ENCODE measurements at places on chromosomes 16 and 17.

DNA sequence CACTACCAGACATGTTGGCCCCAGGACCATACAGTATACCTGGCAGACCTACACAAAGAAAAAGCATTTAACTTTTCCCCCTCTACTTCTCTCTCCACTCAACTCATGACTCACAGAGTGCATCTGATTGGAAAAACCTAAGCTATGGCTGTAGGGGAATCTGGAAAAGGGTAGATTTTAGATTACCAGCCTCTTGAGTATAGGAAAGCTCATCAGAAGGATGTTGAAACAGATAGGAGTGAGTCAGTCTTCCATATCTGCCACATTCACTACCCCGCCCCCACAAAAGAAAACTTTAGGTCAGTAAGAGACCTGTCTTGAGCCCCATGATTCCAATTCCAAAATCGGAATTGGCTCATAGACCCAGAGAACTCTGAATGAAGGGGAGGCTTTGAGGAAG is 12.3 kb downstream of the KRT9 start:
- DNase-seq, result no peak

GRCh38 chr16:22099256-22099975 is 7.1 kb downstream of the VWA3A start:
- no peak for DNase-seq

GRCh38 chr17:76277300-76278267 is 12.4 kb downstream of the UBALD2 start:
- no peak for DNase-seq

DNA sequence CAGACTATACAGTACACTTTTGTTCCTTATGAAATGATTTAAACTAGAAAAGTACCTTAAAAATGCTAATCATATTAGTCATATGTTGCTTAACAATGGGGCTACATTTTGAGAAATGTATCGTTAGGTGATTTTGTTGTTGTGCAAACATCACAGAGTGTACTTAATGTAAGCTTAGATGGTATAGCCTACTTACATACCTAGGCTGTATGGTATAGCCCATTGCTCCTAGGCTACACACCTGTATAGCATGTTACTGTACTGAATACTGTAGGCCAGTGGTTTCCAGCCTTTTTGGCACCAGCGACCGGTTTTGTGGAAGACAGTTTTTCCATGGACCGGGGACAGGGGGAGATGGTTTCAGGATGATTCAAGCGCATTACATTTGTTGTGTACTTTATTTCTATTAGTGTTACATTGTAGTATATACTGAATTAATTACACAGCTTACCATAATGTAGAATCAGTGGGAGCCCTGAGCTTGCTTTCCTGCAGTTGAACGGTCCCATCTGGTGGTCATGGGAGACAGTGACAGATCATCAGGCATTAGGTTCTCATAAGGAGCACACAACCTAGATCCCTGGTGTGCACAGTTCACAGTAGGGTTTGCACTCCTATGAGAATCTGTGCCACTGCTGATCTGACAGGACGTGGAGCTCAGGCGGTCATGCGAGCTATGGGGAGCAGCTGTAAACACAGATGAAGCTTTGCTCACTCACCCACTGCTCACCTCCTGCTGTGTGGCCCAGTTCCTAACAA is 35.0 kb upstream of the MRC2 start:
- DNase-seq, result no peak

GRCh38 chr16:63426275-63426870 is 1390.1 kb upstream of the CDH8 start:
- DNase-seq, result no peak

DNA sequence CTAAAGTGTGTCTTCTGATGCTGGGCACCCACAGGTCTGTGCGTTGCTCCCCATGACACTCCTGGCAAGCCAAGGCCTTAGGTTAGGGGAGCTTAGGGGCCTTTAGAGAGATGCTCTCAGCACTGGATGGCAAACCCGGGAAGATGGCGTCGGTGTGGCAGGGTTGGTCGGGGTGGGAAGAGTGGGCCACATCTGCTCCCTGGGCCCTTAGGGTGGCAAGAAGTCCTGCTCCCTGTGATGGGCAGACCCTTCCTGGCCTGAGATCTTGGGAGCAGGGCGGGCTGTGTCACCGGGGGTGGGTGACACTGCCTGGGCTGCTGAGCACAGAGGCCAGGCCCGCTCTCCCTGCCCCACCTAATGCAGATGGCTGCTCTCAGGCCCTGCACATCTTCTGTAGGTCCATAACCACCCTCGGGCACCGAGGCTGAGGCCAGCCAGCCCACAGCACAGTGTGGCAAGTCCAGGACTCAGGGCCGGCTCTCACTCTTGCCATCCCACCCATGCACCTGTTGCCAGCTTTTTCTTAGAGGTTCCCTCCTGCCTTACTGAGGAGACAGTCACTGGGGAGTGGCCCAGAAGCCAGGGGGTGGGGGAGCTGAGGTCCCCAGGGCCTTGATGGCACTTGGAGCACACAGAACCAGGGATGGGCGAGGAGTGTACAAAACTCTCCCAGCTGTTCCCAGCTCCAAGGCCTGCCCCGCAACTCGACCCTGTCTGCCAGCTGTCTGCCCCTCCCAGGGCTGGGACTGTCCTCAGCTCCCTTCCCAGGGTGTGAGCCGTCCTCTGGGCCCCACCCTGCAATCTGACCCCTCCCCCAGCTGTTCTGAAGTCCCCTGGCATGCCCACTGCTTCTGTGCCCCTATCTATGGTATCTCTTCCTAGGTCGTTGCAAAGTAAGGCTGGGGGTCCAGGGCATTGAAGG is 4.4 kb upstream of the MTSS2 start:
- DNase-seq, result no peak

DNA sequence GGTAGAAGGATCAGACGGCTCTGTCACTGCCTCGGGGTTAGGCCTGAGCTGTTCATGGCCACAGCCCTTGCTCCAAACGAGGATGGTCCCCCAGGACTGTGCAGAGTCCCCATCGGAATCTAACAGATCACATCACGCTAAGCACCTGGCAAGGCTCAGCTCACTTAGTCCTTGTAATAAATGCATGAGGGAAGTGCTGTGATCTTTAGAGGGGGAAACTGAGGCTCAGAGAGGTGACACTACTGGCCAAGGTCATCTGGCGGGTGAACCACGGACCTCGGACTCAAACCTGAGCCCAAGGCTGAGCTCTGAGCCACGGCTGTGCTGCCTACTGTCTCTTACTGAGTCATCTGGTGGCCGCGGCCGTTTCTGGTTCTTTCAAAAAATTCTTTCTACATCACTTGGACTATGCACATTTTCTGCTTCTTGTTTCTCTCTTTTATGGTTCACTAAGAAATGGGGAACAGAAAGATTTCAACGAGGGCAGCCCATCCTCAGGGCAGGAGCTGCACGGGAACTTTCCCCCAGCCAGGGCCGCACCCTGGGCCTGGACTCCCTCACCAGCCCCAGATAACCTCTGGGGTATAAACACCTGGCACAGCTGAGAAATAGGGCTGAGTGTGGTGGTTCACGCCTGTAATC is 55.6 kb downstream of the COTL1 start:
- DNase-seq, result no peak

- no peak for DNase-seq
Measured at GRCh38 chr16:66292241-66292935, 74.1 kb upstream of the CDH5 start.

- DNase-seq, result no peak
Measured at GRCh38 chr17:43530288-43531081, 15.7 kb downstream of the ETV4 start.

DNA sequence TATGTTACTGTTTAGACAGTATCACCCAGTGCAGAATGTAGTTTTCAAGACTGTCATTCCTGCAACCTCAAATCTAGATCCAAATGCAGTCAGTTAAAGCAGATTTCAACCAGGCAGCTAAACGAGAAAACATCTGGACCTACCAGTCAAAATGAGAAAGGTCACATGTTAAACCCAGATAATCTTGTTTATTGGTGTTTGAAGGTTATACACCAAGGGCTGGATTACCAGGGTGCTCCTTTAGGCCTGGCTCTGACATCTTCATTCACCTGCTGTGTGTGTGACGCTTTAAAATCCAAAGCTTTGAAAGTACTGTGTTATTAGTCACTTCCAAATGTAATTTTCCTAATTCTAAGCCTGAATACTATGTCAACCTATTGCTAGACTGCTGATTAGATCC is 54.9 kb downstream of the IKZF3 start:
- no peak for DNase-seq

DNA sequence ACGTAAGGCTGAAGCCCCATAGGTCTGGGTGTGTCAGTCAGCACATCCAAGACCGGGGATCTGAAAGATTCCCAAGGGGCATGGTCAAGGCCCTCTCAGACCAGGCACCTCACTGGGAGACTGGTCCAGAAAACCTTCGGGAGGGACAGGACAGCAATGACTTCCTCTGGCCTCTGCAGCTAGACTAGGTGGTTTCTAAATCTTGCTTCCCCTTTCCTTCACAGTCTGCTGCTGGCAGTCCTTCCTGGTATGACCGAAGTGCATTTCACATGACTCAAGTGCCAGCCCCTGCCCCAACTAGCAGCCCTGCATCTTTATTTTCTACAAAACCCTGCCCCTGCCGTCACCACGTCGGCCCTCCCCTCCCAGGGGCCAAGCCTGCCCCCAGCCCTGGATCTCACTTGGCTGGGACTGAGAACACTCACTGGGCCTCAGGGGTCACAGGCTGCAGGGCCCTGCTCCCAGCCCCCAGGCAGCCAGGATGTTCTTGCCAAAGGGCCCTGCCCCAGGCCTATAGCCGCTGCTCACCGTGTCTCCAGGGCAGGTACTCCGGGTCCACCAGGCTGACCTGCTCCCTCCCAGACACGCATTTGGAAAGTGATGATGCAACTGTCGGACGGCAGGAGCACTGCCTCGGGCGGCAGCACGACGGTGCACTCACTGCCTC is 18.3 kb downstream of the POLR3K start:
- DNase-seq, result no peak

DNA sequence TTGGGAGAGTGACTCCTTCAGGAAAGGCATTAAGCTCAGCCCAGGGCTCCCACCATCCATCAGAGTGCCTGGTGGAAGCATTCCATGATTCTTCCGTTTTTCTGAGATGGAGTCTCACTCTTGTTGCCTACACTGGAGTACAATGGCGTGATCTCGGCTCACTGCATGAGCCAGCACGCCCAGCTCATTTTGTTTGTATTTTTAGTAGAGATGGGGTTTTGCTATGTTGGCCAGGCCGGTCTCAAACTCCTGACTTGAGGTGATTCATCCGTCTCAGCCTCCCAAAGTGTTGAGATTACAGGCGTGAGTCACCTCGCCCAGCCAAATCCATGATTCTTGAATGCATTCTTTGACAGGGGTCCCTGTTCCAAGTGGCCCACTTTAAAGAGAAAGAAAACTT is 23.1 kb downstream of the MIS12 start:
- no peak for DNase-seq

GRCh38 chr16:79347277-79347676 is 253.3 kb downstream of the MAF start:
- no peak for DNase-seq

GRCh38 chr16:77974883-77975282 is 47.5 kb upstream of the CLEC3A start:
- no peak for DNase-seq

DNA sequence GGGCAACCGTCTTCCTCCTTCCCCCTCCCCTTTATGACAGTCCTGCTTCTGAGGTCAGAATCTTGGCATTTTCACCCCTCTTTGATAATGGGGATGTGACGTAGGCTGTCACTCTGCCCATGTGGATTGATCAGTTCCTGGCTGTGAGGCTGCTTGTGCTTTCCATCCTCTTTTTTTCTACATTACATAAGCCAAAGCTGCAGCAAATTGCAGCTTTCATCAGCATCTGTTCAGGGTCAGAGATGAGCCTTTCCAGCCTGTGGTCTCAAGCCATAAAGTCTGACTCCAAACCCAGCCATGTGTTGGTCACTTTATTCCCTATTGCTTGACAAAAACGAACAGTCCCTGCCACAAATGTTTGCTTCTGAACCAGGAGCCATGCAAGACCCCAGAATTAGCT is 535.1 kb downstream of the CDH11 start:
- DNase-seq, result no peak

DNA sequence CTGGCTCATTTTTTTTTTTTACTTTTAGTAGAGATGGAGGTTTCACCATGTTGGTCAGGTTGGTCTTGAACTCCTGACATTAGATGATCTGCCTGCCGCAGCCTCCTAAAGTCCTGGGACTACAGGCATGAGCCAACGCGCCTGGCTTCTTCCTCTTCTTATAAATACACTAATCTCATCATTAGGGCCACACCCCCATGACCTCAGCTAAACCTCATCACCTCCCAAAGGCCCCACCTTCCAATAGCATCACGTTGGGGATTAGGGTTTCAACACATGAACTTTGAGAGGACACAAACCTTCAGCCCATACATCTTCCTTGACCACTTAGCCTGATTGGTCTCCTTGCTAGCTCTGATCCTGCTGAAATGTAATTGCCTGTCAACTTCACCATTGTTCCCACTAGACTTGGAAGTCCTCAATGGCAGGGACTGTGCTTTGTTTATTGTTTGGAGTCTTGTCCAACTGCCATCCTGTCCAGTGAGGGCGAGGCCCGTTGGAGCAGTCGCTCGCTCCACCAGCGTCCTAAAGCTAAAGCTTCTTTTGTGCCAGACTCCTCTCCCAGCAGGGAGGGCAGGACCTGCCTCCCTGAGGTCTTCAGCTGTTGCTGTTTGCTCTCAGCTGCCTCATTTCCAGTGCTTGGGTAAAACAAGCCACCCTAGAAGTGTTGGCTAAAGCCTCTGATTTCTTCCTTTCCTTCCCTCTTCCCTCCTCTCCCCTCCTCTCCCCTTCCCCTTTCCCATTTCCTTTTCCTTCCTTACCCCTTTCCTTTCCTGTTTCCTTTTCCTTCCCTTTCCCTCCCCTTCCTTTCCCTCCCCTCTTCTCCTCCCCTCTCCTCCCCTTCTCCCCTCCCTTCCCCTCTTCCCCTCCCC is 85.3 kb downstream of the HAPSTR1 start:
- DNase-seq, result no peak

GRCh38 chr16:30946671-30947540 is 2.0 kb upstream of the ORAI3 start:
- no peak for DNase-seq

DNA sequence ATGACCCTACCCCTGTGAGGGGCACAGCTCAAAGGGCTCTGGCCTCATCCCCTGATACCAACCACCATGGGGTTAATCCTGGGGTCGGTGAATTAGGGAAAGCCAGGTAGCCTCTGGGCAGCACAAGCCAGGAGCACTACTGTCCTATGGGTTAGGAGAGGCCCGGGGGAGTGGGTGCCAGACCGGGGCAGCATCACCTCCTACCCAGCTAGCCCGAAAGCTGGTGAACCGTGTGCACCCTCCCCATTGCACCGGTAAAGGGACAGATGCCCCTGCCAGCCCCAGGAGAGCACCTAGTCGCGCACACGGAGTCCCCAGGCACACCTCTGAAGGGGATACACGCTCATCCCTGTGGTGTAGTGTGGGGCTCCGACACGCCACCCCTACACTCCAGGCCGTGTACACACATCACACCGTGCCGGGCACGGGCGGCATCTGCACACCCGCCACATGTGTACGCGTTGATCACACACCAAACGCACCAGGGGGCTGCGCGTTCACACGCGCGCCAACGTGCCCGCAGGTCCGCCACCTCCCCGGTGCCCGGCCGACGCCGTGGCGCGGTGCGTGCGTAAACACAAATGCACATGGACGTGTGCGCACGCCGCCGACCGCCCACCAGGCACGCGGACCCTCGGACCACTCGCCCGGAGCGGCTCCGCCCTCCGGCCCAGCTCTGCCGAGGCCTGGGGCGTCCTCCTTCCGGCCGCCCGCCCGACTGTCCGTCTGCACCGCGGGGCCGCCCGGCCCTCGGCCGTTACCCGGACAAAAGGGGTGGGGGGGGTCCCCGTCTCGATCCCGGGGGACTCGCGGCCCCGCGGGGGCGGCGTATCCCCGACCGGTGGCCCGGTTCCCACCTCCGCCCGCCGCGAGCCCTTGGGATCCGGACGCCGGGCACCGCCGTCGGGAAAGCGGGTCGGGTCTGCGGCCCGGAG is 785 bp downstream of the UBALD1 start:
- DNase-seq, result no peak

- no peak for DNase-seq
Measured at GRCh38 chr16:2121853-2122252, 13.8 kb downstream of the PKD1 start.
